ENCODE measurements at places on chromosomes 1 and 21. TPM values are rescaled to one million over a fixed set of nuclear protein-coding genes. Genes with fewer than 3 reads are reported as not detected.

DNA sequence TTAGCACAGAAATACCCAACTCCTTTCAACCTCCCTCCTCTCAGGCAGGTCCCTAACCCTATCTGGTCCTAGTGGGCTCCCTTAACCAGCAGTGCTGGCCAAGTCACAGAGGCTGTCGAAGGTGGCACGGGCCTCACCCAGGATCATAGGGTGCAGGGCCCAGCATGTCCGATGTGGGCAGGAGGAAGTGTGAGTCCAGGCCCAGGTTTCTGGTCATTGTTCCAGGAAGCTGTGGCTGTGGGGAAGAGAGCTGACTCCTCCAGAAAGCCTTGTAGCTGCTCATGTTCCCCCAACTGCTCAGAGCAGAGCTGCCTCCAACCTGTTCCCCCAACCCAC is 2.4 kb downstream of the CCDC17 start:
- no peak for DNase-seq
- H3K36me3 ChIP-seq = peaks cover 2% of the 10 kb centered on the region
- H3K27ac ChIP-seq = no peak overlapping the region
- H3K4me3 ChIP-seq = no peak overlapping the region
- no peaks in the 10 kb centered on the region for H3K27me3 ChIP-seq

GRCh38 chr1:16315437-16315836 is 36.8 kb downstream of the FBXO42 start:
- no peaks in the 10 kb centered on the region for H3K36me3 ChIP-seq
- DNase-seq = no peak
- no peaks in the 10 kb centered on the region for H3K27me3 ChIP-seq
- H3K27ac ChIP-seq = no peak overlapping the region

DNA sequence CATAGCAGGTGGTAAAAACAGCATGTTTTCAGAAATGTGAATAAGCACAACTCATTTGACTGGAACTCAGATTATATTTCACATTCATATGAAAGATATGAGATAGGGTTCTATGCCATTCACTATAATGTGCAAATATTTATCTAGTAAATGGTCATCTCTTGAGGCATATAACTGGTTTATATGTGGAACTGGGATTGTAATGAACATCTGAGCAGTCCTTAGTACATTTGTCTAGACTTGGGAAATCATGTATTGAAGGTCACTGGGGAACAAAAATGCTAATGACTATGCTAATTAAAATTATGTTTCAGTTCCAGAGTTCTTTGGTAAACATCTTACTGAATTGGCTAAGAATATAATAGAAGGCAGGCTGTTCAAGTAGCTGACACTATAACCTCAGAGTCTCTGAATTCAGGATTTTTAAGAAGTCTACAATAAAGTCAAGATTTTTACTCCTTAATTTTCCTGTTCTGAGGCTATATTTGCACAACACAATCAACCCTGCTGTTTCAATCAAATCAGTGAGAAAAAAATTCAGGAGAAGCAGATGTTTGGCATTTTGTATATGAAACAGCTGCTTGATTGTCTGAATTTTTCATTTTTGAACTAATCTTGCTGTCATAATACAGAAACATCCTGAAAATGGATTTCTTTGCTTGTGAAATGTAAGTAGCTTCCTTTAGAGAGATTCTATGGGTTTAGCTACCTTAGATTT is 244.8 kb upstream of the RGS18 start:
- DNase-seq = no peak
- H3K27me3 ChIP-seq = no peaks in the 10 kb centered on the region
- H3K4me1 ChIP-seq = peaks cover 16% of the 10 kb centered on the region
- H3K36me3 ChIP-seq = no peaks in the 10 kb centered on the region
- H3K4me3 ChIP-seq = no peak overlapping the region
- no peak overlapping the region for H3K27ac ChIP-seq

GALE gene
- total RNA-seq = 51.6 TPM

BGLAP gene
- total RNA-seq = 1.3 TPM
